ENCODE measurements at places on chromosomes 5 and 9.
A peak's percentile ranks its signal among the peaks of the same experiment; 100 is the strongest.

GRCh38 chr9:95206143-95206542, 111.4 kb downstream of the FANCC start:
- DNase-seq = no peak

GRCh38 chr5:18792145-18792544, 1157.9 kb downstream of the TAF11L14 start:
- no peak for DNase-seq

GRCh38 chr9:16030528-16031185, 477.8 kb downstream of the CCDC171 start:
- DNase-seq = no peak

- no peak for DNase-seq
Observed at GRCh38 chr5:72587661-72588308, 80.6 kb upstream of the ZNF366 start.

- DNase-seq = no peak
Observed at GRCh38 chr9:108257382-108257781, 598.4 kb downstream of the ACTL7B start.

DNA sequence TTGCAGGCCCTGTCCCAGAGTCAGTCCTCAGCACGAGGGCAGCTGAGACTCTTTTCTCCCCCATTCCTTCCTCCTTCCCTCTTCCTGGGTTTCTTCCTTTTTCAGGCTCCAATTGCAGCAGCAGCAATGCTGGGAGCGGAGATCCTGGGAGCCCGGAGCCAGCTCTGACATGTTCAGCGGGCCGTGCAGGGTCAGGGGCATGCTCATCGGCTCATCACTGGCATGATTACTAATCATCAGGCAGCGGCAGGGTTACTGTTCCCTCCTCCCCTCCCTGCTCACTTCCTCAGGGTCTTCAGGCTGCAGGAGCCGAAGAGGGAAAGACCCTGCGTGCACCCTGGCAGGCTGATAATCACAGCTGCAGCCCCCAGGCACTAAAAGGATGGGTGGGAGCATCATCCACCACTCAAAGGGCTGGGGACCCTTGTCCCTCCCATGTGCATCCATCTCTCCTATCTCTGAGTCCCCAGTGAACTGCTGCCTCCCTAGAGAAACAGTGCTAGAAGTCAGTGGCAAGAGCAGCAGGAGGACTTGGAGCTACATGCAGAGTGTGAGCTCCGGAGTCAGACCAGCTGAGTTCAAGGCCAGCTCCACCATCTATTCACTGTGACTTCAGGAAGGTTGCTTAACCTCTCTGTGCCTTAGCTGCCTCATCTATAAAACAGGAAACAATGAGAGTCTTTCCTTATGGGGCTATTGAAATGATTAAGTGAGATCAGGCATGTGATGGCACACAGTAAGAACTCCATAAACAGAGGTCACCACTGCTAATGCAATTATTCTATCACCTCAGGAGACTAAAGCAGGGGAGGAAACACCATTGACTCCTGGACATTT, 7.8 kb upstream of the KCNIP1 start:
- no peak for DNase-seq

DNA sequence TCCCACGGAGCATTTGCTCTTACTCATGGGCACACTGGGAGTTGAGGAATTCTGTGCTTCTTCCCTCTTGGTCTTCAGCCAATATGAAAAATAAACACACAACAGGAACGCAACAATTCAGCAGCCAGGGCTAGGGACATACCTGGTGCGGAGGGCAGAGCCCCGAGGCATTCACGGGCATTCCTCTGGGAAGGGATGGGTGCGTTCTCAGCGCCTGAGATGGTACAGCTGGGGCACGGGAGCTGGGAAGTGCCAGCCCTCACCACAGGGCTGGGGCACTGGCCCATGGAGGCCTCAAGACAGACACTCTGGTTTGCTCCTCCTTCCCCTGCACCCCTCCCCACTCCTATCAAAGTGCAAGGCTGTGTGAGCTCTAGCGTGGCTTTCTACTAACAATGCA, 2.1 kb downstream of the SLC6A3 start:
- DNase-seq = no peak

DNA sequence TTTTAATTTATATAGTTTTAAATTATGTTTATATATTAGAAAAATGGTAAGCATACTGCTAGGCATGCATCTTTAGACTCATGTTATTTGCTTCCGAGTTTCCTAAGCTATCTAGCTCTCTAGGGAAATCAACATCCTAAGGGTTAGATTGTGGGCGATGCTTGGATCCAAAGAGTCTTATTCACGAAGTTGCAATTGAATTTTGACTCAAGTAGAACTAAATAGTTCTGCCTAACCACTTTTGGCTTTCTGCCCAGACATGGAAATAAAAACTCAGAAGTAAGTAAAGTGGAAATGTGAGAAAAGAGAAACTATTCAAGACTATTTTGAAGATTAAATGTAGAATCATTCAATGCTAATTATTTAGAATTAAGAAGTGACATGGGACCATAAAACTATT, 440.4 kb downstream of the CDH18 start:
- DNase-seq = no peak

GRCh38 chr9:120755810-120756434, 37.3 kb downstream of the FBXW2 start:
- peak; percentile 28 for DNase-seq

GRCh38 chr5:43769571-43770355, 166.8 kb downstream of the NNT start:
- no peak for DNase-seq

- no peak for DNase-seq
Observed at GRCh38 chr5:81827500-81827899, 76.6 kb upstream of the SSBP2 start.

DNA sequence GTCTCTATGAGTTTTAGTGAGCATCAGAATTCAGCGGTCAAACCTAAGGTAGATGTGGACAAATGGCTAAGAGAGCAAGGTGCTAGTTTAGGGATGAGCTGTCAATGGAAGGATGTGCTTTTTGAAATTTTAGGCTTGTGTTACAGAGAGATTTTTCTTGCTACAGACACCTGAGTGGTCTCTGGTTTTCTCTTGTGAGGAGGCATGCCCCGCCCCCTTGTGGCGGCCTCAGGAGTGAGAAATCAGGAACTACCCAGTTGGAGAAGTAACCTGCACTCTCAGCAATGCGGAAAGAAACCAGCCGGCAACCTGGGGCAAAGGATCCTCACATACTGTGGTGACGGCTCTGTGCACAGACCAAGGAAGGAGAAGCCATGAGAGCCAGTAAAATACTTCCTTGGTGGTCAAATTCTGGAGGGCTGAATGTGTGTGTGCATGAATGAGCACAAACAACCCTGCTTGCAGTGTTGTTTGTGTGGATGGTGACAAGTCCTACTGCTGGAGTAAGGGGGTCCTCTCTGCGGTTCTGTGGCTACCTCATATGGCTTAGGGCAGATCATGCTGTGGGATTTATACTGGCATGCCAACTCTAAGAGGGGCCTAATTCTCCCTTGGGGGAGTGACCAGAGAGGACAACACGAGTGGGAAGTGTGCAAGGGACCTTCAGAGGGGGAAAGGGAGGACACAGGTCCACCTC, 16.7 kb upstream of the HSD17B4 start:
- peak; percentile 38 for DNase-seq

DNA sequence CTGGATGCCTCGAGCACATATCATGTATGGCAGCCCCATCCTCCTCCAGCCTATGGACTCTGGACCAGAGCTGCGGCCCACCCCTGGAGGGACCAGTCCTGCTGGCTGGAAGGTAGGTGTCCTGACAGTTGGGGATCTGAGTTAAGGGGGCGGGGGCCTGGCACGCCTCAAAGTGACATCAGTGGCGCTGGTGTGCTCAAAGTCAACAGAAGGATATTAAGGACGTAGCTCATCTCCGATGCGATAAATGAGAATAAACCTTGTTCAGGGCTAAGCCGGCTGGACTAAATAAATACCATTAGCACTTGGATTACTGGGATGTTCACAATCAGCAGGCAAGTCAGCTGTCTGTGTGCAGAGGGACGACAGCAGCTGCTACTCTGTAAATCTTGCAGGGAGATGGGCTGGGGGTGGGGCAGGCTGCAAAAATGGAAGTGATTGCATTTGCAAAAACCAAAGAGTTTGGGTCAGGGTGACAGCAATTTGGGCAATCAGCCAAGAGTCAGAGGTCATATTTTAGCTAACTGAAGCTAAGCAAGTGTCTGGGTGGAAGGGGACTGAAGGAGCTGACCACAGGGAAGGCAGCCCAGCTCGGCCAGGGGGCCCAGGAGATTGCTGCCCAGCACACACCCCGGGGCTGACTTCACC, 80.0 kb upstream of the LRRTM2 start:
- no peak for DNase-seq

GRCh38 chr9:15310107-15310850, 3.3 kb upstream of the TTC39B start:
- no peak for DNase-seq

GRCh38 chr5:6827526-6828219, 114.4 kb downstream of the TENT4A start:
- DNase-seq = no peak

DNA sequence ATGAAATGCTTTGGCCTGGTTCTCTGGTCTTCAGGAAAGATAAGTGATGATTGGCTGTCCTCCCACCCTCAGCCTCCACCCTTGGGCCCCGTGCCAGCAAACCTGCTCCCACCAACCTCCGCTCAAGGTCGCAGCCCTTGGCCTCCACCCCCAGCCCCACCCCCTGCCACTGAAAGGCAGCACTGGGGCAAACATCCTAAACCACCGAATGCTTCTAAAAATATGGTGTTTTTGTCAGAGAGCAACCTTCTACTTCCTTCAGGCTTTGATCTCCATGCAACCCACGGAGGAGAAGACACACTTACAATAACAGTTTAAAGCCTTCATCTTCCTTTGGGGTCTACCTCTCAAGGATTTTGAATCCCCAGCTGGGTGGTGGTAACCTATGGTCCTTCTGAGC, 24.0 kb upstream of the TCF7 start:
- no peak for DNase-seq

DNA sequence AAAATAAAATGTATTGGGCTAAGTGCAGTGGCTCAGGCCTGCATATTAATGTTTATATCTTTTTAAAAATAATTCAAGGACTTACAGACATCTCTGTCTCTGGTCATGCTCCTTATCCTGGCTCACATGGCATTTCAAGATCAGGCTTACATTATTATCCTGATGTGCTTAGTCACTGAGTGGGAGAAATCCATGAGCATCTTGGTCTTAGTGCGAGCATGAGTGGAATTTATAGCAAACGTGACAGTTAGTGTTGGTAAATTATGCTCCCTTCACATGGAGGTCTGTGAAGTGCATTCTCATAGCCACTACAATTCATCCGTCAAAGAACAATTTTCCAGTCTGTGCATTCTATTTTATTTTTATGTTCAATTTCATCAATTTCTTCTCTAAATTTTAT, 237.8 kb upstream of the EDIL3 start:
- DNase-seq = no peak

GRCh38 chr5:133241179-133242092, 189.6 kb downstream of the HSPA4 start:
- no peak for DNase-seq

GRCh38 chr5:154047324-154047723, 8.6 kb downstream of the MFAP3 start:
- no peak for DNase-seq

- no peak for DNase-seq
Observed at GRCh38 chr5:147092044-147092443, 142.8 kb upstream of the STK32A start.

DNA sequence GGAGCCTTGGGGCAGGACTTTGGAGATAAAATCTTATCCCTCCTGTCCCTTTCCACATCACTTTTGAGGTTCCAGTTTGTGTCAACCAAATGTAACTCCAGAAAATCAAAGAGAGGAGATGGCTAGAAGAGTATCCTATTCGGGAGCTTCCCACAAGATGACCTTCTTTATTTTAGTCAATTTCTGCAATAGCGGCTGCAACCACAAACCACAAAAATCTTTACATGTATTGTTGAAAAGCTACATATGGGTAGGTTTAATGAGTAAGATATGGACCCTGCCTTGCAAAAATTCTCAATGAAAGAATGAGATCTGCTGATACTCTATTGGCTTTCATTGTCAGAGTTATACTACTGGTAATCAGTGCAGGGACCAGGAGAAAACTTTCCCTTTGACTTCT, 92.2 kb upstream of the MAMDC2 start:
- DNase-seq = no peak

DNA sequence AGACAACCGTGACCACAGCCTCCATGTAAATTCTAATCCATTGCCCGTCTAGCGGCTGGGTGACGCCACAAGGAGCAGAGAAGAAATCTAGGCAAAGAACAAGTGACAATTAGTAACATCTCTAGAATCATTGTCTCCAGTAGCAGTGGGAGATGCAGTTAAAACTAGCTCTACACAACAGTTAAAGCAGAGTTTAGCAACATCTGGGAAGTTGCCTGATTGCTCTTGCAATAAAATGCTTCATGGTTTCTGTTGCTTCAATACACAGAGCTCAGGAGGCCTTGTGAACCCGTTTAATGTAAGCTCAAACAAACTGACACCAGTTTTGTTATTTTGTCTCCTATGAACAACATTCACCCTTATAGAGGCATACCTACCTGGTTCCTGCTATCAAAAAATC, 369.8 kb upstream of the PDE4D start:
- DNase-seq = no peak

- no peak for DNase-seq
Observed at GRCh38 chr5:6745706-6746222, 32.5 kb downstream of the TENT4A start.

- DNase-seq = no peak
Observed at GRCh38 chr9:73077625-73078030, 74.0 kb upstream of the ANXA1 start.

- no peak for DNase-seq
Observed at GRCh38 chr5:490116-491106, 33.8 kb downstream of the SLC9A3 start.

DNA sequence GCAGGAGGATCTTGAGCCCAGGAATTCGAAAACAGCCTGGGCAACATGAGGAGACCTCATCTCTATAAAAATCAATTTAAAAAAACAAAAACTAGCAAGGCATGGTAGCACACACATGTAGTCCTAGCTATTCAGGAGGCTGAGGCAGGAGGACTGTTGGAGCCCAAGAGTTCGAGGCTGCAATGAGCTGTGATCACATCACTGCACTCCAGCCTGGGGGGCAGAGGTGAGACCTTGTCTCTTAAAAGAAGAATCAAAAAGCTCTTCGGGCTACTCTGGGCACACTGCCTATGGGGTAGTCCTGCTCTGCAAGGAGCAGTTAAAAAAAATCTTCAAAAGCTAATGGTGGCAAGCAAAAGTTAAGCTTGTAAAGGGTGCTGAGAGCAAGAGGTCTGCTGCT, 23.5 kb downstream of the SKP1 start:
- no peak for DNase-seq

Measured in activated CD4-positive, CD25-positive, alpha-beta regulatory T cell (primary cell).